Neural progenitor cell (in vitro differentiated cells): ENCODE measurements at places on chromosomes 6 and 20. TPM values are rescaled to one million over a fixed set of nuclear protein-coding genes. Genes with fewer than 3 reads are reported as not detected.

Gene FABP7
- 37.3 and 58.2 TPM in 2 replicates for total RNA-seq

DNA sequence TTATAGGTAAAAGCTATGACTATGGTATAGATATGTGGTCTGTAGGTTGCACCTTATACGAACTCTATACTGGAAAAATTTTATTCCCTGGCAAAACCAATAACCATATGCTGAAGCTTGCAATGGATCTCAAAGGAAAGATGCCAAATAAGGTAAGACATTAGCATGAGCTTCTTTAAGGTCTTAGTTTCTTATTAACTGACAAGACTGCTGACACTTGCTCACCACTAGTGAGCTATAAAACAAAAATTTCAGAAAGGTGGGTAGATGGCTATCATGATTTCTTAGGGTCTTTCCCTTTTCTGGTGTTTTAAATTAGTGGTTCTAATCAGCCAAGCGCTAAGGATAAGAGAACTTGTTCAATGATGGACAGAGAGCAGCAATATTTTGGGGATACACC lies 21.9 kb downstream of the FAM217A start:
- H3K27me3 ChIP-seq, result no peaks in the 10 kb centered on the region
- DNase-seq, result no peak
- no peak overlapping the region for H3K4me3 ChIP-seq
- H3K4me1 ChIP-seq, result no peaks in the 10 kb centered on the region
- H3K27ac ChIP-seq, result no peak overlapping the region

DNA sequence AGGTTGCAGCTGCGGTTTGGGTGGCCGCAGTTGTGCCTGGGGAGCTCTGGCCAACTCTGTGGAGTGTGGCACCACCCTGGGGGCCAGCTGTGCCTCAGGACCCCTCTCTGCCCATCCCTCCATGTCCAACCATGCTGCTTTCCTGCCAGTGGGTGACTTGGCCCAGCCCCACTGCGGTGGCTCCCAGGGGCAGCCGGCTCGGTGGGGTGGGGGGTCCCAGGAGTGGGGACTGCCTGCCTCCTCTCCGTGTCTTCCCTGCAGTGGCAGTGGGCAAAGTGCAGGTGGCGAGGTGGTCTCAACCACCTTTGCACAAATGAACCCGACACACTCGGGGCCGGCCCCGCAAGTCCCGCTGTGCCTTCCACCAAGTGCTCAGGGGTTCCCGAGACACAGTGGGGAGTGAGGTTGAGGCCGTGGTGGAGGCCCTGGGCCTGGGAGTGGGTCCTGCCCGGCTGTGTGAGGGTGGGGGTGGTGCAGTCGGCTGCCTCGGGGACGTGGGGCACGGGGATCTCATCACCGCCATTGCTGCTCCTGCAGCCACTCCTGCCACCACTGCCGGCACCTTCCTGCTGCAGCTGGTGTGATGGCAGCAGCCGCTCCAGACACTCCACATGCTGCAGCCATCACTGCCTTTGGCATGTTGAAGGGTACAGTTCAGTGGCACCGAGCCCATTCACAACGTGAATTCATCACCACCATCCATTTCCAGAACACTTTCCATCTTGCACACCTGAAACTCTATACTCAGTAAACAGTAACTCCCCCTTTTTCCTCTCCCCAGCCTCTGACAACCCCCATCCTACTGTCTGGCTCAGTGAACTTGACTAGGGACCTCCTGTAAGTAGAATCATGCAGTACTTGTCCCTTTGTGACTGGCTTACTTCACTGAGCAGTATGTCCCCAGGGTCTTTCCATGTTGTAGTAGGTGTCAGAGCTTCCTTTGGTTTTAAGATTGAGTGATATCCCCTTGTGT lies 10.7 kb upstream of the SLCO4A1 start:
- peaks cover 5% of the 10 kb centered on the region for H3K27me3 ChIP-seq
- H3K4me1 ChIP-seq, result peaks cover 10% of the 10 kb centered on the region
- H3K4me3 ChIP-seq, result no peak overlapping the region
- no peak overlapping the region for H3K27ac ChIP-seq

Gene SLC26A8
- 0.13 and 0.25 TPM in 2 replicates for total RNA-seq

DNA sequence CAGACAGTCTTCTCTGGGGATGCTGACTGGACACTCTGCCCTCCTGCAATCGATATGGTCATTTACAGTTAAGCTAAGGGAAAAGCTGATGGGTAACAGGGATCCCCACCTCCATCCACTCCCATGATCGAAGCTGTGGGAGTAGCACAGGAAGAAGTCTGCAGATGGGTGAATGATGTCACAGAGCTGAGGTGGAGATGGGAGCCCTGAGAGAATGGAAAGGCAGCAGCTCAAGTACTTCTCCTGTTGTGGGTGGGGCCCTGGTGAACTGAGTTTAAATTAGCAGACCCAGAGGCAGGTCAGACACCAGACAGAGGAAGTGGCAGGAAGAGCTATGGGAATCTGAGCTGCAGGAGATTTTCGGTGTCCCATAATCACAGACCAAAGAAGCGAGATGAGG lies 29.0 kb downstream of the HDGFL1 start:
- no peak overlapping the region for H3K4me3 ChIP-seq
- no peak for DNase-seq
- no peaks in the 10 kb centered on the region for H3K4me1 ChIP-seq
- no peaks in the 10 kb centered on the region for H3K36me3 ChIP-seq
- H3K27me3 ChIP-seq, result no peaks in the 10 kb centered on the region

GRCh38 chr6:45469663-45470062 lies 91.9 kb upstream of the SUPT3H start:
- no peaks in the 10 kb centered on the region for H3K27me3 ChIP-seq
- no peak for DNase-seq
- no peak overlapping the region for H3K4me3 ChIP-seq
- H3K4me1 ChIP-seq, result no peaks in the 10 kb centered on the region
- H3K36me3 ChIP-seq, result no peaks in the 10 kb centered on the region

Gene SIM1
- total RNA-seq, result not detected in 2 replicates
